SK-N-DZ (cell line): ENCODE measurements at places on chromosomes 5 and 9.
A peak's percentile ranks its signal among the peaks of the same experiment; 100 is the strongest.

DNA sequence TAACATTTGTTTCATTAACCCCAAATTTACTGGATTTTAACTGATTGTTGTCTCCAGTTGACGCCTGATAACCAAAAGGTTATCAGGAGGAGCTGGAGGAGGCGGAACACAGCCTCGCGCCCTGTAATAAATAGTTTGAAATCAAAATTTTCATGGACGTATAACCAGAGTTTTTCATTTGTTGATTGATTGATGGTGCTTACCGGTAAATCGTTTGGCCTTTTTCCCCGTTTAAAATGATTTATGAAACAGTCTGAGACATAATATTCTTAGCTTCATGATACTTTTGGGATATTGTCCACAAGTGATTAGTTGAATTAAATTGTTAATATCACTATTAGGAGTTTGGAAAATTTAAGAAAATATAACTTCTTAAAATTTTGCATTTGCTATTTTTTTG is 1.7 kb downstream of the FOCAD start:
- no peak for DNase-seq

DNA sequence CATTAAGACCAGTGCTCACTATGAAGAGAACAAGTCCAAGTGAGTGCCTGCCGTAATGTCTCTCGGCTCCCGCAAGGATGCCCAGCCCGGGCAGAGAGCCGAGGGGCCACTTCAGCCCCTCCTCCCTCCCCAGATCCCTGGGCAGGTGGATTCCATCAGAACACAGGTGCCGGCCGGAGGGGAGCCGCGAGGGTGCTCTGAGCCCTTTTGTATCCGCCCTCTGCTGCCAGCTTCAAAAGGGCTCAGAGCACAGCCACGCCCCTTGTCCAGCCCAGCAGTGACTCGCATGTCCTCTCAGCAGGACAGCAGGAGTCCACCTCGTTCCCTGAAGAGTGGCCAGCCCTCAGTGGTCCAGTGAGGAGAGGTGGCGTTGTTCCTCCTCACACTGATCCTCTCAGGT is 43.9 kb downstream of the CYFIP2 start:
- no peak for DNase-seq

DNA sequence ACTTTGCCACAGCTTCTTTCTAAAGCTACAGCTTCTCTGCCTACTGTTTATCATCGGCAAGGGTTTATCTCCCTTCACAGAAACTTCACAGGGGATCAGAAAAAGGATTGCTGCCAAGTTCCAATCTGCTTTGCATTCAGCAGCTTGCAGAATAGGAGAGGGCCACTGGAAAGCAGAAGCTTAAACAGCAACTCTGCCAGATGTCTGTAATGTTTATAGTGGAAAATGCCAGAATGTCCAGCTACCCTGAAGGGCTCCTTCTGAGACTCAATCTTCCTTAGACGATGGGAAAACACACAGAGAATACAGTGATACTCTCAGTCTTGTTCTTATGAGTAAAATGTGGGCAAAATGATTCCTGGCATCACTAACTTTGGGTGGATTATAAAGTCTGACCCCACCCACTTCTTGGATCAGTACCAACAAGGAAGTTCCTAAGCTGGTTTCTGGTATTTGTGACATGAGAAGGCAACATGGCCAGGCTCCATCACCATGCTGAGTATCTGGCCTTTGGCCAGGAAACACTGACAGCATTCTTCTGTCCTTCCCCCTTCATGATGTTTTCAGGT is 19.0 kb downstream of the STOM start:
- DNase-seq = no peak

DNA sequence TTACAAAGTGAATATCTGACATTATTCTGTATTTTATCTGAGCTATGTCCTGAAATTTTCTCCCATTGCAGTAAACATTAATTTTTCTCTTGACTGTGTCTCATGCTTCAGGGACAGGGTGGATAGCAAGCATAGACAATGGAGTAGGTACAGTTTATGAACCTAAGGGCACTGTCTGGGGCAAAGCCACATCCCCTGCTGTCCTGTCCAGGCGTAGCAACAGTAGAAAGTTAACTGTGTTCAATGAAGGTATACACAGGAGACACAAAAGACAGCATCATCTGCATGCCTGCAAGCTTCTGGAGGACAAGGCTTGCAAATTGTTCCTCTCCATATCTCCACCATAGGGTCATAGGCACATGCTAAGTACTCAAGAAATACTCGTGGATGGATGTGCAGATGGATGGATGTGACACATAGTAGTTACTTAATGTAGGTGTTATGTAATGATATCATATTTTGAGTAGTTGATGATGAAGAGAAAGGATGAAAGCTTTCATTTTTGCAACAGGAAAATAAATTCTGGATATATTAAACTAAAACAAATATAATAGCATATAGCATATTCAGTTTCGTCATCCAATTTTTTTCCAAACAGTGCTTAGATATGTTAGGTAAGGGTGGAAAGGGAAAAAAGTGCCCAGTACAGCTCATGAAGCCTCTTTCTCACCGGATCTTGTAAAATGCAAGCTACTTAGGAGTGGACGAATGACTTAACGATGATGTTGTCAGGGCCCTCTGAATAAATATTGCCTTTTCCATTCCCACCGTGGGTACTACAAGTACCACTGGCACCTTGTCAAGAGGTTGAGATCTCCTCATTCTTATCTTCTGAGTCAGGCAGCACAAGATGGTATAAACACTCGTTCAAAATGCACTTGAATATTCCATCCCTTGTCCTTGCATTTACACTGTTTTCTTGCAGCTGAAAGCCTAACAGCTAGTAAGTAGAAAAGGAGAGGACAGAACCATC is 19.9 kb upstream of the ZSWIM6 start:
- DNase-seq = no peak

GRCh38 chr9:92717201-92718085 is 47.2 kb downstream of the BICD2 start:
- DNase-seq = no peak

DNA sequence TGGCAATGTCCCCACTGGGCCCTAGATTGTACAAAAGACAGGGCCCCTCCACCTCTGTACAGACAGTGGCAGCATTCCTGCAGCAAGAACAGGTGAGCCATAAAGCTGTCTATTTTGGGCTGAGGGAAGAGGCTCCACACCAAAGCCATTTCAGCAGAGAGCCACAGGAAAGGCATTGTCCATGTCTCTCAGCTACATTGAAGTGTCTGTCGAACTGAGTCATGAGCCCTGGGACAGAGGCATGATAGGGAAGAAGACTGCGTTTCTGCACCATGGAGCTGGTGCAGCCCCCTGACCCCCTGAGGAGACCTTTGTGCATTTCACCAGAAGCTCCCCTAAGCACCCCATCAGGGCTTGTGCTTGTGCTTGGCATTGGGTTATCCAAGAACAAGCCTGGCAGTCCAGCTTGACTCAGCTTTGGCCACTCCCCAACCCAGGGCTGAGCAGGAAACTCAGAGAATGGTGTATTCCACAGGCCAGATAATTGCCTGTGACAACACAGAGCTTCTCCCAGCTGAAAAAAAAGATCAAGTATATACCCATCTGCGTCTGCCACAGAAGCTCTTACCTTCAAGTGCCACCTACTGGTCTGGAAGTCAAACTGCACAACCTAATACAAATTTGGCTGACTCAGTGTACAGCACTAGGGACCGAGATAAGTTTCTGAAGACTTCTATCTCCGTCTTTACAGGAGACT is 5.9 kb upstream of the FRMD3 start:
- DNase-seq = peak; percentile 65

- no peak for DNase-seq
Measured at GRCh38 chr5:125981016-125981415, 442.2 kb upstream of the GRAMD2B start.

DNA sequence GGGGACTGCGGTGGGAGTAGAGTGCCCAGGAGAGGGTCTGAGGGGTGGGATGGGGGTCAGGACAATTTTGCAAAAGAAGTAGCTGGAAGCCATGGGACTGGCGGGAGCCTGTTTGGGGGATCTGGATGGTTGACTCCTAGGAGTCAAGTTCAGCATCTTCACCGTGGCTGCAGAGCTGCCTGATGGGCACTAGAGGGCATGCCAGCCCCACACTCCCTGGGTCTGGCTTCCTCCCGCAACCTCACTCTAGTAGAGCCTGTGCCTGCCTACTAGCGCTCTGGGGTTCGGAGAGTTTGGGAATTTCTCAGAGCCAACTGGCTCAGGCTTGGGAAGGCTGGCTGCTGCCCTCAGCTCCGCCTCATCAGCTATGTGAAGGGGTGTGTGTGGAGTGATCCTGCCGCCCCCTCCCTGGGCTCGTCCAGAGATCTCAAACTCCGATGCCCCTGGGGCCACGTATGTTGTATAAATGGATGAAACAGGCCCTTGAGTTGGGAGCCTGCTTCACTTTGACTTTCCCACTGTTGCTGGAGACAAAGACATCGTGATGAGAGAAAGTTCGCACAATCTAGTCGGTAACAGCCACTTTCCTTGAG is 10.8 kb downstream of the TSPAN17 start:
- DNase-seq = peak; percentile 77

DNA sequence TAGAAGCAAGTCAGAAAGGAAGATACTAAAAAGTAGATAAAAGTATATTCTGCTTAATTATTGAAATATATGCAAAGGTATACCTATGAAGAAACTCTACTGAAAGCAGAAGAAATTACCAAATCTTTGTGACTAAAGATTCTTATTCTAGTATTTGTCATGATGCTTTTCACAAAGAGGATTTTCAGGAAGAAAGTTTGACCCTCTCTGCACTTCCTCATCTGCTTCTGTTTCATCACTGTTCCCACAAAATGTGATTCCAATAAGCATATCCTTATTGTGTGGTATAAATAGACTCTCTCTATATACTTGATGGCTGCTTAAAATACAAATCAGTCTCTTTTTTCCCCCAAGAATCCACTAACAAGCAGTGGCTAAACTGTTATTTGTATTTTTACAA is 2139.6 kb upstream of the ACO1 start:
- DNase-seq = no peak

- peak; percentile 96 for DNase-seq
Measured at GRCh38 chr5:141560725-141561483, 57.9 kb downstream of the DIAPH1 start.

- no peak for DNase-seq
Measured at GRCh38 chr9:7342229-7342628, 457.3 kb downstream of the DMAC1 start.

DNA sequence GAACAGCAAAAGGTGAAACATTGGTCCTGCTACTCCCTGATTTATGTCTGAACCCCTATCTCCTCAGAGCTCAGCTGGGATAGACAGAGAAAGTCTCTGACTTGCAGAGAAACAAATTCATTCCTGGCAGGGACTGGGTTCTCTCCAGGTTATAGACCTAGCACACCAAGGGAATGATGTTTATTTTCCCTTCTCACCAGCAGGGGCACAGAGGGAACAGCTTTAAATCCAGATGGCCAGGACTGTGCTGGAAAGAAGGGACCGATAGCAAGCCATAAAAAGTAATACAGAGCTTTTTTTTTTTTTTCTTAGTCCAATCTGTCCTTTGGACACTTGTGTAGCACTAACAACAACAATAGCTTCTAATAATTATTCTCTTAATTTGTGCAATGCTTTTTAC is 141.1 kb upstream of the C9orf72 start:
- no peak for DNase-seq

DNA sequence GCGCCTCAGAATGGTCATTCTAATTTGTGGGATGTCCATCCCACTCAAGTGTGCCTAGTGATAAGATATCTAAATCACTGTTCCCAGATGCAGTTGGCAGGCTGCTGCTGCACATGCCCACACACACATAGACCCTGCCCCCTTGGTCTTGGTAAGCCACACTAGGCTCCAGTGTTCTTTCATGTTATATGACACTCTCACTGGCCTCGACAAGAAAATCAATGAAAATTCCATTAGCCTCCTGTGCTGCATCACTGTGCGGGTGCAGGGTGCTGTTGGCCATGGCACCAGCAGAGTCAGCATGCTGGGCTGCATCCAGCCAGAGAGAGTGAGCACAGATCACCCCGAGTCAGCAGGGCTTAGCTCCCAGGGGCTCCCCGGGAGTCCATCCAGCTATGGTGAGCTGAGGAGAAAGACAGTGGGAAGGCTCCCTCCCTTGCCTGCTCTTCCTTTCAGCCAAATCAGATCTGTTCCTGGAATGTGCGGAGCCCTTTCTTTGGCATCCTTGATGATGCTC is 59.9 kb downstream of the ABLIM3 start:
- peak; percentile 78 for DNase-seq

GRCh38 chr5:128424646-128425045 is 113.4 kb downstream of the FBN2 start:
- no peak for DNase-seq

DNA sequence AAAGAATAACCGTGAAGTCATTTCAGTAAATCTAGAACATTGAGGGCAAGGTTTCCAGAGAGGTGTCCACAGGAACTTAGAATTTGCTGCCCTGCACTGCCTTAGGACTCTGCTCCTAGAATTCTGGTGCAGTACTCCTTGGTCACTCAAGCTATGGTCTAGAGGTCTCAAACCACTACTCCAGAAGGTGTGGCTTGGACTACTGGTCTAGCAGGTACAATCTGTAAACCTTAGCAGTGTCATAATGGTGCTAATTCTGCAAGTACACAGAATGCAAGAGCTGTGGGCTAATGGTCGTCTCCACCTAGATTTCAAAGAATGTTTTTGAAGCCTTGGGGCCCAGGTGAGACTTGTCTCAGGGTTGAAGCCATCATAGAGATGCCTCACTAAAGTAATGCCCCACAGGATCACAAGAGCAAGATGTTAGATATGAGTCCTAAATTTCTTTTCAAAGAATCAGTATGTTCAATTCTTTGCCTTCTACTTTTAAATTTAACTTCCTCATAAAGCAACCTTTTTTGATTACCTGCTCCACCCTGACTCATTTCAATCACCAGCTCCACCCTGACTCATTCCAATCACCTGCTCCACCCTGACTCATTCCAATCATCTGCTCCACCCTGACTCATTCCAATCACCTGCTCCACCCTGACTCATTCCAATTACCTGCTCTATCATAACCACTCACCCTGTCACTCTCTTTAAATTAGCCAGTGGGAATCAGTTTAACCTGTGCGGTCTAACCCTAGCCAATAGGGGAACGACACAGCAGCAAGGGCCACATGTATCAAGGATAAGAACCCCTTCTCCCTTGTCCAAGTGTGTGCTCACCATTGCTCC is 1111.8 kb upstream of the ACO1 start:
- no peak for DNase-seq

DNA sequence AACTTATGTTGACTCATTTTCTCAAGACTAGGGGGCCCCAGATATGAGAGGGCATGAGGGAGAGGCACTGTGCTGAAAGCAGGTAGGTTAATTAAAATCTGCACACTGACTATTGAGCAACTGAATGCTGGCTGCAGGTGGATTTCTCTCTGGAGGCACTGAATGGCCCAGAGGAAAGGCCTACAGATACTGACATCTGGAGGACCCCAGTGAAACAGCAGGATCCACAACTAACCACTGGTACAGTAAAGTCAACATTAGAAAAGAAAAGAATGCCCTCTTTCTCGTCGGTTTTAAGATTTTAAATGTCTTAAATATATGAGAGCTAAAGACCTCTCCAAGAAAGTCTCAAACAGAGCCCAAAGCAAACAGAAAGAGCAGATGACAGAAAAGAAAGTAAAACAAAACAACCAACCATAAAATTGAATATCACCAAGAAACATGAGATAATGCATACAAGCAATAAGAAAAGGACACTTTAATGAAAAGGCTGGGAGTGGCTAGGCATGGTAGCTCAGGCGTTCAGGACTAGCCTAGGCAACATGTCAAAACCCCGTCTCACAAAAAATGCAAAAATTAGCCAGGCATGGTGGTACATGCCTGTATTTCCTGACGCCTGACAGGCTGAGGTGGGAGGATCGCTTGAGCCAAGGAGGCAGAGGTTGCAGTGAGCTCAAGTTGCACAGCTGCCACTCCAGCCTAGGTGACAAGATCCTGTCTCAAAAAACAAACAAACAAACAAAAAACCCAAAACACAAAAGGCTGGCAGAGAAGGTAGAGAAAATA is 43.3 kb downstream of the PUM3 start:
- no peak for DNase-seq
